ENCODE measurements at places on chromosomes 11 and 22. TPM values are rescaled to one million over a fixed set of nuclear protein-coding genes. Genes with fewer than 3 reads are reported as not detected.

The RBFOX2 gene
- polyA plus RNA-seq, result 529 TPM

The KCNE3 gene
- not detected for polyA plus RNA-seq

The TEAD1 gene
- polyA plus RNA-seq, result 12.2 TPM

The APOL5 gene
- not detected for polyA plus RNA-seq

The ELFN2 gene
- polyA plus RNA-seq, result 4.4 TPM

The SLC37A4 gene
- 23.5 TPM for polyA plus RNA-seq

The CCDC81 gene
- 1.0 TPM for polyA plus RNA-seq

The POU2F3 gene
- not detected for polyA plus RNA-seq

The COMT gene
- 27.6 TPM for polyA plus RNA-seq

The BEST1 gene
- polyA plus RNA-seq, result 7.7 TPM

The C22orf42 gene
- 64.0 TPM for polyA plus RNA-seq

The C11orf86 gene
- polyA plus RNA-seq, result not detected

The MIOX gene
- not detected for polyA plus RNA-seq

The PRODH gene
- polyA plus RNA-seq, result 0.08 TPM

The RELT gene
- 13.0 TPM for polyA plus RNA-seq

Measured in neural cell (in vitro differentiated cells).